ENCODE measurements at places on chromosomes 7 and 10. TPM values are rescaled to one million over a fixed set of nuclear protein-coding genes. Genes with fewer than 3 reads are reported as not detected.

Gene SYT15
- 0.39 TPM for total RNA-seq

- no peak for DNase-seq
Measured at GRCh38 chr7:40721342-40721949, 586.6 kb downstream of the SUGCT start.

GRCh38 chr10:102261842-102262241 lies 16.5 kb downstream of the GBF1 start:
- DNase-seq = no peak

DNA sequence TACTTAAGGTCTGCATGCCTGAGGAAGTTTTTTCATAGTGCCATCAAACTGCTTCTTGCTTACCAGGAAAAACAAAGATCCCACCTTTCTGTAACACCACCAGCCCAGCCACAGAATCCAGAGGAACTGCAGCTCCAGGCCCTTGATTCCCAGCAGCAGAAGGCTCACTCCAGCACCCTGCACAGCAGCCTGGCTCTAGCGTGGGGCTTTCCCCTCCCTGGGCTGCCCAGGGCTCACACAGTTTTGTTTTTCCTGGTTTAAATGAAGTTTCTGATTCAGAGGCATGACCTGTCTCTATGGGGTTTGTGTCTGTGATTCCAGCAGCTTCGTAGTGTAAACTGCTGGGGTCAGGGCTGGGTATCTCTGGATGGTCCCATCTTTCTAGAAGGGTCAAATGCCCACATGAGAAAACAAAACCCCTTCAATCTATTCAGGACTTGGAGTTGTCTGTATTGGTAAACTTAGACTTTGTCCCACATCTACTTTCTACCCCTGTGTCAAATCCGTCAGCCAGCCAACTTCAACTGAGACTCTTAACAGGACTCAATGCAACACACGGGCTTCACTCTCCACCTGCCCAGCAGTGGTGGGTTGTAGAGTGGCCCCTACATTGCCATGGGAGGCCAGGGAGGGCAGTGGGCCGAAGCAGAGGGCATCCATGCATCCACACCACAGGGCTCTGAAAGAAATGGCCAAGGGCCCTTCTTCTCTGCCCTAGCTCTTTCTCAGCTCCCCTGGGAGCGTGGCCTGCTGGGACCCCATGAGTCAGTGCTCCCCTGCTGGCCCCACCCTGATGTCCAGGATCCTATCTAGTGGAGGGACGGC lies 73.6 kb downstream of the ATXN7L1 start:
- no peak for DNase-seq

DNA sequence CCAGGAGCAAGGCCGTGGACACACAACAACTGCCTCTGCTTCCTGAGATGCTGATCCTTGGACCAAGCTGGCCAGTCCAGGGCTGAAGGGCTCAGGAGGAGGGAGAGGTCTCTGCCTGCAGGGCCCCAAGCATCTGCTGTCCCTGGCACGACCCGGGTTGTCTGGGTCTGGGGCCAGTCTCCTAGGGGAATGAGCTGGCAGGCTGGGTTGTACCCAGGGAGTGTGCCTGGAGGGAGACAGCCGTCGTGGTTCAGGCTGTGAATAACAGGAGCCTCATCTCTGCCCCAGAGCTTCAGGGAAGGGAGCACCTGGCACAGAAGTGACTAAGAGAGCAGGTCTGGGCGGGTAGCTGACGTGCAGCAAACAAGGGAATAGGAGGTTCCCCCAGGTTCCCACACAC lies 17.9 kb upstream of the SERPINE1 start:
- no peak for DNase-seq

- no peak for DNase-seq
Measured at GRCh38 chr7:158357898-158358821, 229.5 kb downstream of the PTPRN2 start.
